ENCODE measurements at places on chromosomes 7 and 10.
A peak's percentile ranks its signal among the peaks of the same experiment; 100 is the strongest.

GRCh38 chr7:33410266-33410665 is 280.9 kb downstream of the BBS9 start:
- no peak for DNase-seq

DNA sequence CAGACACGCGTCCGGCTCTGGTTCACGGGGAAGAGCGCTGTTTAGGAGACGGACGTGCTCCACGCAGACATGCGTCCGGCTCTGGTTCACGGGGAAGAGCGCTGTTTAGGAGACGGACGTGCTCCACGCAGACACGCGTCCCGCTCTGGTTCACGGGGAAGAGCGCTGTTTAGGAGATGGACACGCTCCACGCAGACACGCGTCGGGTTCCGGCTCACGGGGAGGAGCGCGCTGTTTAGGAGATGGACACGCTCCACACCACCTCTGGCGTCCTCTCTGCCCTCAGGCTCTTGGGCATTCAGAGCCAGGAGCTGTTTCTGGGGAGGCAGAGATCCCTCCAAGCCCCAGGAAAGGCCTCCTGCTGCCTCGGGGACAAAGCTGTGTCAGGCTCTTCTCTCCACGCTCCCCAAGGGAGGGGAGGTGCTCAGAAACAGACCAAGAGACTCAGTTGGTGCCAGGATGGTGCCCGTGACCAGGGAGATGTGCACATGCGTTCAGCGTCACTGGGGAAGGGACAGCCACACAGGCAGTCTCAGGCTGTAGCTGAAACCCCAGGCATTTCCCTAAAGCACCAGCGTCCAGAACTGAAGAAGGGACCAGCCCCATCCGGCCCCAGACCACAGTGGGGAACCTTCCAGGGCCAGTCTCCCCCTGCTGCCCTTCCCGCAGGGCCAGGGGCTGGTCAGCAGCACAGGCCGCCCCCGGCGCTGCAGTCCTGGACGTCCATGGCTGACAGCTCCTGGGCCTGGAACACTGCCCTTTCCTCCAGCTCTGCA is 175.6 kb downstream of the ELFN1 start:
- DNase-seq = no peak

DNA sequence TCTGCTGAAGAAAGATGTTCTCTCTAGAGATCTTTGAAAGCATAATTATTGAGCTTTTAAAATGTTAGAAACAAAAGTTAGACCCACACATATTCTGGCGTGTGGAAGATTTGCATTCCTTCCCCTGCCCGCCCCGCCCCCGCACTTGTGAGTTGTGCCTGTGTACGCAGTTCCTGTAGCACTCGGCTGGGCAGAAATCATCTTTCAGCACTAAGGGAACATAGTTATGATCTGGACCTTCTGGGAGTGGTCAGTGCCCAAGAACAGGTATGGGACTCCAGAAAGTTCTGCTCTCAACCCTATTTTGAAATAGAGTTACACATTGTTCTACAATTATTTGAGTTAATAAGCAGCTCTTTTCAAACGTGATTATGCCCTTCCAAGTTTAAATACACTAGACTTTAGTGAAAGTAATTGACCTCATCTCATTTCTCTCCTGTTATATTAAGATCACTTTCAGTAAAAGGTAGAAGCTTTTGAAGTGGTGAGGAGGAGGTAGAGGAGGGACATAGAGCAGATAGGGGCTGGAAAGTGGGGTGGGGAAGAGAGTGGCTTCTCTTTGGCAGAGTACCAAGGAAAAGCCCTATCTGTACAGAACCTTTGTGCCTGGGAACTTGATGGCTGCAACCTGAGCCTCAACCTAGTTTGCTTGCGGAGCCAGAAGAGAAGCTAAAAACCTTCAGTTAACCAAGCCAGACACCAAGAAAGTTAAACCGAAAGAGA is 5.7 kb downstream of the BLVRA start:
- peak; percentile 61 for DNase-seq

- no peak for DNase-seq
These were observed 34.3 kb upstream of the ITGB8 start for GRCh38 chr7:20296444-20296843.

- DNase-seq = no peak
These were observed 57.3 kb upstream of the NRG3 start for GRCh38 chr10:81817596-81818170.

DNA sequence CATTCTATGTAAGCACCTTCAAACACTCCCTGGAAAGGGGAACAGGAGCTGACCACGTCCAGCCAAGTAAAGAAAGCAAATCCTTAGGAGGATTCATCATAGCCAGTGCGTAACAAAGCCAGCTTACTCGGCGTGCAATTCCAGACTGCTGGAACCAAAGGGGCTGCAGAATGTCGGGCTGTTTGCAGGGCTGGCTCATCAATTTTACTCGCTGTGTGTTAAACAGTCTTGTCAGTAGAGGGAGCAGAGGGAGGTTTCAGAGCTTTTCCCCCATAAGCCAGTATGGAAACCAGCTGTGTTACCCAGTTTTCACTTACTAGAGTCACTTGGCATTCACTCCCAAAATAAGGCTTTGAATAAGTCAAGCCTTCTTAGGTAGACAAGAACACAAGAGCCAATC is 127.1 kb downstream of the KMT2E start:
- DNase-seq = no peak
